Activated naive CD8-positive, alpha-beta T cell treated with anti-CD3 and anti-CD28 coated beads, Interleukin-2, amount 50 U/mL, for 24 hours (primary cell): ENCODE measurements at places on chromosomes 11 and 22.

DNA sequence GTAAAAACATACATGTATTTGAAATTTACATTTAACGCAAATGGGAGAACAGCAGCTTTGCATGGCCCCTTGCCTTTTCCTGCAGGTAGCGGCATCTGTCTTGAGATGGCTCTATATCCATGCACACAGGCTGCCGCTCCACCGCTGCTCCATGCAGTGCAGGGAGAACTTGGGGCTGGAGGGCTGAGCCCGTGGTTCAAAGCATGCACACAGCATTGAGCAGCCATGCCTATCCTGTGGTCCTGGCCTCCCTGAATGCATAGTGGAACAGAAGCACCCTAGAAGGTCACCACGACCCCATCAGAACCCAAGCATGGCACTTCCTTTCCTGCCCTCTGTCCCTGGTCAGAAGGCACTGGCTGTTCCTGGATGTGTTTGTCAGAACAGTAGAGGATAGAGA is 35.0 kb upstream of the TP53I11 start:
- DNase-seq: no peak

DNA sequence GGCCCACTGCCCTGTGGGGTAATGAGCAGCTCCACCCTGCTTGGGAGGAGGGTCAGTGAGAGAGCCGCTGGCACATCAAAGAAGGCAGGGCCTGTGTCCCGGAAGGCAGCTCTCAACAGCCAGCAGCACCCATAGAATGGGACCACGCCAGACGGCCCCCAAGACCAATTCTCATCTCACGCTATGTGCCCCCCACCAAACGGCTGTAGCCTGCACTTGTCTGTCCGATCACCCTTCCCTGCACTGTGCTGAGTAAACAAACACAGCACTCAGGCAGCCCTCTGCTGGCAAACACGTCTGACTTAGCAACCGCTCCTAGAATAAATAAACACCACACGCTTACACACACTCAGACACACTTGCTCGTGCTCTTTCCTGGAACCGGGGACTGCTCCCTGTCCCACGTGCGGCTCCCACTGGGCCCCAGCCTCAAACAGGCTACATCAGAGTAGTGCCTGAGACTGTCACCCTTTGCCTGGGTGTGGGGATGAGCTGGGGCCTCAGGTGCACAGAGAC is 53.2 kb upstream of the CDON start:
- no peak for DNase-seq

DNA sequence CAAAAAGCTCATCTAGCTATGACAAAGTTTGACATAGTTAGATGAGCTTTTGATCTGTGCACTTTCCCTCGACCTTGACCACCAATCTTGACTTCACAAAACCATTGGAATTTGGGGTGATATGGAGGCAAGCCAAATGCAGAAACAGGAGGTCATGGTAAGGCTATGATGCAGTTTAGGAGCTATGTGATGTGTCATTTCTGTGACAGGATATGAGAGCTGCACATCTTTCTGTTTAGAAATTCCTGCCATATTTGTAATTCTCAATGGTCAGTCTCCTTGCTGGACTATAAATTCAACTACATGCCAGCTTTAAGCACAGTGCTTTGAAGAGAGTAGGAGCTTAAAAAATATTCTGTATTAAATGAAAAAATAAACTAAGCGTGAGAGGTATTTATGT is 12.9 kb downstream of the OR51B6 start:
- no peak for DNase-seq

GRCh38 chr11:106879832-106880546 is 138.3 kb downstream of the GUCY1A2 start:
- no peak for DNase-seq

DNA sequence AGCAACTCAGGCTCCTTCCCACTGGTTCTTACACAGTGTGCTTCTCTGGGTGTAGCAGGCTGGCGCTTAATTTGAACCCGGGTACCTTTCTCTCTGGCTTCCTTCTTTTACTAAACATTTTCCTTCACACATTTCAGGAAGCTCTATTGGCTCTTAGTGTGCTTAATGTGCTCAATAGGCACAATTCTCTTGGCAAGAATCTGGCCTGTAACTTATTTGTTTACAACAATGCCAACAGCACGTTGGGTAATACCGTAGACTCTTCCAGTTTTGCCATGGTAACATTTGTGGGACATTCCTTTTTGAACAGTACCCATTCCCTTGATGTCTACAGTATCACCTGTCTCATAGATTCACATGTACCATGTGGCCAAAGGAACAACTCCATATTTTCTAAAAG is 47.8 kb downstream of the AAMDC start:
- DNase-seq: no peak

DNA sequence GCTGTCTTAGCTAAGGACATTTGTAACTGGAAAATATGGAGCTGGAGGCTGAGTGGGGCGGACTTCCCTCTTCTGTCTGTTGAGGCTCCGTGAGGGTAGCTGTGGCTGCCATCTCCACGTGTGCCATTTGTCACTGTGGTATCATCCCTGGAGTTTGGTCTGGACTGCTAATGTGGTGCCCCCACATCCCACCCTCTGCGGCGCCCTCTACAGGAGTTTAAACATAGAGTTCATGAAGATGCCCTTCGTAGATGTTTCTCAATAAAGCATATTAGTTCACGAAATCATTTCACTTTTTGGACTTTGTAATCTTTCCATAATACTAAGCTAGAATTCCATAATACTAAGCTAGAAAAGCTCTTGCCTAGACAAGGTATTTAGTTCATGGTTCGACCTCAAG is 52.4 kb downstream of the TECTA start:
- no peak for DNase-seq

DNA sequence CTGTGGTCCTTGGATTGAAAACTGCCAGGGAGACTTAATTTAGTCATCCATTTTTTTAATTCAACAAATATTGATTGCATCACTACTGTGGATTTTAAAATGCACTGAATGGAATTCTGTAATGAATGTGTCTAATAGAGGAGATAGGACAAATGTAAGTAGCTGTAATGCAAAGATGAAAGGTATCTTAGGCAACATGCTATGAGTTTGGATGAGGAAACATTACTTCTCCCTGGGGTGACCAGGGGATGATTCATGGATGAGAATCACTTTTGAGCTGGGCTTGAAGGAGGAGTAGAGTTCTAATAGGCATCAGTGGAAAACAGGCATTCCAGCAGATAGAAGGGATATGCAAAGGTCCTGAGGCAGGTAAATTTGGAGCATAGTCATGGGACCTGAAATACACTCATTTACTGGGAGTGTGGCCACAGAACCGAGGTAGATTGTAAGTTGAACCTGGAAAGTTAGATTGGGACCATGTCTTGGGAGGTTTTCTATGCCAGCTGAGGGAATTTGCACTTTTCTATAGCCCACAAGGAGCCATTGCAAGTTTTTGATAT is 43.4 kb downstream of the PKNOX2 start:
- no peak for DNase-seq

GRCh38 chr22:49230194-49230577 is 597.5 kb downstream of the BRD1 start:
- no peak for DNase-seq

DNA sequence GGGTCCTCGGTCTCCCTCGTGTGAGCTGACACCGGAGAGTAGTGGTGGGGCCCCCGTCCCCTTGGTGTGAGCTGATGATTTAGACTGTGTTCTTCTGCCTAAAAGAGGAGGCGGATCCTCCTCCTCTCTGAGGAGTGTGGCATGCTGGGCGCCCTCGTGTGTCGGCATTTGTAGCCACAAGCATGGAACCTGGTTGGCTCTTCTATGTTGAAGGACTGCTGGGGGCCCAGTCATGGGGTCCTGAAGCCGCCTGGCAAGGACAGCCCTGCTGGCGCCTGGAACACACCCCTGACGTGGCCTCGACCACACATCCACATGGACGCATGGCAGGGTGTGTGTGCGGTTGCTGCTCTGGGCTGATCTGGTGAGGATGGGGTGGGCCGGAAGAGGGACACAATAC is 50.2 kb downstream of the AP2A2 start:
- DNase-seq: no peak

- DNase-seq: no peak
Observed at GRCh38 chr11:61949169-61950034, 749 bp upstream of the BEST1 start.

DNA sequence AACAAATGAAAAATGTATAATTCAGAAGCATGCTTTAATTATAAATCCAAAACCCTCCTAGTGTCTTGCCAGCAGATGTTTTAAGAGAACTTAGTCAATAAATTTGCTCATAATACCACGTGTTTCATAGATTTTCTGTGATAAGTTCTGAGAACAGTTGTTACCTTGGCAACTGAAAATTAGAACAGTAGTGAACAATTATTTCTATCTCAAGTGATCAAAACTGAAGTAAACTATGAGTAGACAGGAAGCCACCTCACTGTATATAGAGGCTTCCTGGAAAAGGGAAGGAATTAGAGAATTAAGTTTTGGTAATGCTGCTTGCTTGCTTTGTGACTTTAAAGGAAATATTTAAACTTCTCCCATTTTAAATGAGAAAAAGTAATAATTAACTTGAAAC is 266.0 kb upstream of the ANO3 start:
- DNase-seq: no peak

GRCh38 chr11:98732947-98733346 is 287.8 kb upstream of the CNTN5 start:
- no peak for DNase-seq

DNA sequence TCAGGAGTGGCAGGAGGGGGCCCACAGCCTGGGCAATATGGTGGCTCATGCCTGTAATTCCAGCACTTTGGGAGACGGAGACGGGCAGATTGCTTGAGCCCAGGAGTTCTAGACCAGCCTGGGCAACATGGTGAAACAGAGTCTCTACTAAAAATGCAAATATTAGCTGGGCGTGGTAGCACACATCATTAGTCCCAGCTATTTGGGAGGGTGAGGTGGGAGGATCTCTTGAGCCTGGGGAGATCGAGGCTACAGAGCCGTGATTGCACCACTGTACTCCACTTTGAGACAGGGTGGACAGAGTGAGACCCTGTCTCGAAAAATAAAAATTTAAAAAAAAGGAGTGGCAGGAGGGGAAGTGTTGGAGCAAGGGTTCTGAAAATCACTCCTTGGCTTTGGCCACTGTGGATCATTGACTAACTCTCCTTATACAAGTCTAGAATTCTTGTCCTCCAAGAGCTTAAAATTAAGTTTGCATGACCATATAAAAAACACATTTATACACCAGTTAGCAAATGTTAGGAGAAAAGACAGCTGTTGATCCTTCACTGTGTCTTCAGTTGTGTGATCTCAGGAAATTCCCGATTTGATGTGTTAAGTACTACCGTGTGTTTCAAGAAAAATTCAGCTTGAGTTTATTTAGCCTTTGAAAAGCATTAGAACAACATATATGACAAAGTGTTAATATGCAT is 2.3 kb upstream of the WEE1 start:
- no peak for DNase-seq

- DNase-seq: no peak
Observed at GRCh38 chr11:61361237-61361740, 393 bp downstream of the CYB561A3 start.

DNA sequence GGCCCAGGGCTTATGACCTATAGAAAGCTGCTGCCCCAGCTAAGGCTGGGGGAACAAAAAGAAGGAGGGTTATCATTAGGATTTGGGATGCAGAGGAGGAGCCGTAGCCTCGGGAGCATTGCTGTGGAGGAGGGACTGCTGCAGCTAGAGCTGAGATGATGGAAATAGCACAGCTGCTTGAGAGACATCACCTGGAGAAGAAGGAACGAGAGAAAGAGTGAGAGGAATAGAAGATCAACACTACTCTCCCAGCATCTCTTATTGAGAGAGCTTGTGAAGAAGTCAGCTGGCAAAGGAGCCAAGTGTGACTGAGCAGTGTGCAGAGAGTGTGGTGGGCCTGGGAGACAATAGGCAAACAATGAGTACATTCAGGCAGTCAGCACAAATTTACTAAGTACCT is 100.7 kb upstream of the PLET1 start:
- no peak for DNase-seq

- DNase-seq: no peak
Observed at GRCh38 chr11:104366321-104366734, 202.4 kb upstream of the PDGFD start.

DNA sequence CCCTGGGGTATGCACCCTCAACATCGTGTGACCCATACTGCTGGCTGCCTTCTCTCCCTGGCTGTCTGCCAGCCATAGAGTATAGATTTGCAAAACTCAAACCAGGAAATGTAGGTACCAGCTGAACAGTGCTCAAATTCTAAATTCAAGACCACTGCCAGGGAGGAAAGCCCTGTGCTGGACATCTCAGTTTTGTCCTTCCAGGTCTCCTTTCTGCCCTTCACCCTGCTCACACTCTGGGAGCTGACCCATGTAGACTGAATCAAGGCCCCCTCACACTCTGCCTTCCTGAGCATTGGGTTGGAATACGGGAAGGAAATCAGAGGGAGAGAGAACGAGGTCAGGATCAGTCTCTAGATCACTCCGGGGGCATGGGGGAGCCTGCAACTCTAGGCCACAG is 12.4 kb upstream of the DRD2 start:
- DNase-seq: no peak

DNA sequence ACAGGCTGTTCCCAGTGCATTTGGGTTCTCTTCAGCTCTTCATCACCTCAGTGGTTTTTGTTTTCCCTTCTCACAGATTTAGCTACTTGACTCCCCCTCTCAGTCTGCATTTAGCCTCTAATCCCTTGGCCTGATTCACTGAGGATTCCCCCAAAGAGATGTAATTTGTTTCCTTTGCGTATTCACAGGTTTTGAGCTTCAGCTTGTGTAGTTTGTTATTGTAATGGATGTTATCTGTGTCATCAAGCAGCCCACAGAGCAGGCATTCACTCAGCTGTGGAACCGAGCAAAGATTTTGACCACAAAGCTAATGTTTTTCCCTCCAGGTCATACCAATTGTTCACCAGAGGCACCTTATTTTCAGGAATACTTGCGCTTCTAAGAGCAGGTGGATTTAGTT is 6.4 kb upstream of the ME3 start:
- no peak for DNase-seq

DNA sequence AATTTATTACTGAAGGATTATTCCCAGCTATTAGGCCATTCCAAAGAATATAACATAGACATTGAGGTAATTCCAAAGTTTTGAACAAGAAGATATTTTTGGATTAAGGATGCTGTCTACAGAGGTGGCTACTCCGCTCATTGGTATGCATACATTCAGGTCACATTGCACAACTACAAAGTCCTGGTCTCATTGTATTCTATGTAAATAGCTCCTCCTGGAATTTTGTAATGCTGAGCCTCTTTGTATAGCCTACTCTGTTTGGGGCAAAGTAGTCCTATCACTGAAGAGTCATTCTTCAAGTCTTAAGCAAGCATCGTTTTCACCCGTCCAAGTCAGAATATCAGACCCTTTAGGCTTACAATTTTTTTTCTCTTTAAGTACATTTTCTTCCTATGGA is 142.4 kb downstream of the KIF18A start:
- no peak for DNase-seq

- no peak for DNase-seq
Observed at GRCh38 chr22:24953384-24954113, 1.0 kb downstream of the KIAA1671 start.

DNA sequence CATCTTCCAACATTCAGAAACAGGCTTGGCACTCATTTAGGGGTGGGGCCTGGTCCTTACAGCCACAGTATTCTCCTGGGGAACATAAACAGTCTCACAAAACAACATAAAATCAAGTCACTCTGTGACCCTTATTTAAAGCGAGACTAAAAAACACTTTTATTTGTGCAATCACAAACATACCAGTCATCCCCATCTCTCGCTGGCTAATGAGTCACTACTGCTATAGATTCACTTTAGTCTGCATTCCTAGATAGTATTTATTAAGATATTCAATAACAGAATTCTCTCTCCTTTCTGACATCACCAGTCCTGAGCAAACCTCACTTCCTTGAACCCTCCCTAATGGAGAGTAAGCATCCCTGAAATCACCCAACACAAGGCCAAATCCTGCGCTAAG is 68.0 kb downstream of the ZBTB44 start:
- DNase-seq: no peak

- no peak for DNase-seq
Observed at GRCh38 chr22:38271927-38272372, 860 bp downstream of the TMEM184B start.
